Panc1 (cell line): ENCODE measurements at places on chromosomes 1 and 21. TPM values are rescaled to one million over a fixed set of nuclear protein-coding genes. Genes with fewer than 3 reads are reported as not detected.

DNA sequence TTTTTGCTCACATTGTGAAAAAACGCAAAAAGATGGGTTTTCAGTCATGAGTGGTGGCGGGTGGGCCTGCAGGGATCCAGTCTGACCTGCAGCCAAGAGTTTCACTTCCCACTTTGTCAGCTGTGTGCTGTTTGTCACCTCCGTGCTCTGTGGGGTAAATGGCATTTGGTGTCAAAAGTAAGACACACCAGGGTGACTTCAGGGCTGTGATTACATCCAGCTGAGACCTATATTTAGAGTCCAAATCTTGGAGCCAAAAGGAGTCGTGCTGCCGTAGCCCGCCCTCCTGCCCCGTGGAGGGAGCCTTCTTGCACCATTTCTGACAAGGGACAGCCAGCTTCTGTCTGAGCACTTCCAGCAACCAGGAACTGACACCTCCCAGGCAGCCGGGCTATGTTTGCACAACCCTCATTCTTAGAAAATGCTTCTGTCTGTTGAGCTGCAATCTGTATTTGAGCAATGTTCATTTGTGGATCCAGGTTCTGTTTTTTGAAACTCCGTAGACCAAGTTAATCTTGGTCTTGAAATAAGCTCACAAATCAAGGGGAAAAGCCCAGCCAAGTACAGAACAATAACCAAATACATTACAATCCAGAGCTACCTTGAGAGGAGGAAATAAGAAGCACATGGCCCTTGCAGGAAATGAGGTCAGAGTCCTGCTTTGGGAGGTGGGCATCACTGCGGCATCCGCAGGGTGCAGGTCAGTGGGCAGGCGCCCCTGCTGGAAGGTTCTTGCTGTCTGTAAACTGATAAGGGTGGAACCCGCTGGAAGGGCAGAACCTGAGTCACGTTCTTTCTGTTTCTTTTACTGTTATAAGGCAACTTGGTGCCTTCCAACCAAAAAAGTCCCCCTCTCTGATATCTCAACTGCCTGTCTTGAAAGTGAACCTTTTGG lies 14.4 kb downstream of the ABCG1 start:
- no peak for DNase-seq
- no peaks in the 10 kb centered on the region for H3K36me3 ChIP-seq
- no peak overlapping the region for H3K27ac ChIP-seq
- H3K4me1 ChIP-seq = peaks cover 15% of the 10 kb centered on the region
- no peaks in the 10 kb centered on the region for H3K27me3 ChIP-seq
- H3K4me3 ChIP-seq = no peak overlapping the region

COL24A1 gene
- 0.08 TPM for total RNA-seq

GRCh38 chr1:167714098-167714438 lies 7.7 kb upstream of the MPZL1 start:
- peak overlapping the region; percentile 92 for H3K27ac ChIP-seq
- no peaks in the 10 kb centered on the region for H3K36me3 ChIP-seq
- DNase-seq = no peak
- H3K4me3 ChIP-seq = peak overlapping the region; percentile 94
- peaks cover 6% of the 10 kb centered on the region; the same call in 1 of the 2 replicates for H3K4me1 ChIP-seq

DNA sequence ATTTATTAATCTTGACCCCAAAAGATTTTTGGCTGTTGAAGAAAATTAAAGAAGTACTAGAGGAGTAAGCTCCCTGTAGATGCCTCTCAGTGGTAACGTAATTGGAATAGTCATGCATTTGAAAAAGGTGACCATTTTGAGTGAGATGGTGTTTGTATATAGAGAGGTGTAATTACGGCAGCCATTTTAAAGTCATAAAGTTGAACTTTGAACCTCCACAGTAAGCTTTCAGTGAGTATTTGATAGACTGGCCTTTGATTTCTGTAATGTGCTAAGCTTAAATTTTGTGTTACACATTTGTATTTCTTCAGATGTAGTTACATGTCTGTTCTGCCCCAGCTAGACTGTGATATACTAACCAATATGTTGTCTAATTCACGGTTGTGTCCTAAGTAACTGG lies 21.5 kb upstream of the TMCO2 start:
- no peak for DNase-seq
- no peaks in the 10 kb centered on the region for H3K27me3 ChIP-seq
- no peak overlapping the region for H3K4me3 ChIP-seq

SNX7 gene
- 37.4 TPM for total RNA-seq

GRCh38 chr1:209652121-209652735 lies at the start of gene LAMB3:
TSS of gene LAMB3 (minus strand) at chr1:209652425. CDS start at chr1:209650944, 1,481 bp downstream.
- H3K27me3 ChIP-seq = no peaks in the 10 kb centered on the region
- no peak within 1 kb of the TSS for H3K27ac ChIP-seq
- DNase-seq = no peak
- no peak within 1 kb of the TSS for H3K4me3 ChIP-seq

PLEKHG5 gene
- total RNA-seq = 6.8 TPM

DNA sequence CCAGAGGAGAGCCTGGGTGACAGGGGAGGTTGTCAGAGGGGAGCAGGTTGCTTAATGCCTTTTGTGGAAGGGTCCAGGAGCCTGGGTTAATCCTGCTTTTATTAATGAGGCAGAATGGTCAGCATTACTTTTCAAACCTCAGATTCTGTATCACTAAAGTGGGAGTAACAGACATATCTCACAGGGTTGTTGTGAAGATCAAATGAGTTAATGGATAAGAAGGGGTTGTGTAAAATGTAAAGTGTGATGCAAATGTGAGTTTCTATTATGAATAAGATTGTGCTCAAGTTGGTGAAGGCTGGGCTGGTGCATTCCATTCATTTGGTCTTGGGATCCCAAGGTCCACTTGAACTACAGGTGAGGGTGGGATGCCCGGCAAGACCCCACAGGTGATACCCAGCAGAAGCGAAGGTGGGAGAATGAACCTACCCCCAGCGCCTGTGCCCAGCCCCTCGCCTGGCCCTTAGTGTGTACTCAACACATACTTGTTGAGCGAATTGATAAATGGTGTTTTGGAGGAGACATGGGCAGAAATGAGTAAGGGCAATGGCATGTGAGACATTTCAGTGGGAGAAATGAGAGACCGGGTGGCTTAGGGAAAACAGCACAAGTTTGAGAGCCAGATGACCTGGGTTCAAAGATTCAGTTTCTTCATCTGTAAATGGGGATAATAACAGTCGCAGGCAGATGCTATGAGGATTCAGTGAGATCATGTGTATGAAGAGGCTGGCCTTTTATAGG lies 6.2 kb downstream of the SLC26A9 start:
- no peak for DNase-seq
- H3K36me3 ChIP-seq = no peaks in the 10 kb centered on the region
- H3K4me3 ChIP-seq = no peak overlapping the region
- H3K27me3 ChIP-seq = peaks cover 3% of the 10 kb centered on the region
- no peak overlapping the region for H3K27ac ChIP-seq

CHIA gene
- total RNA-seq = not detected

GRCh38 chr1:220775240-220775853 lies 11.4 kb upstream of the MTARC1 start:
- no peaks in the 10 kb centered on the region for H3K27me3 ChIP-seq
- H3K4me3 ChIP-seq = no peak overlapping the region
- H3K4me1 ChIP-seq = no peaks in the 10 kb centered on the region
- no peak overlapping the region for H3K27ac ChIP-seq

DNA sequence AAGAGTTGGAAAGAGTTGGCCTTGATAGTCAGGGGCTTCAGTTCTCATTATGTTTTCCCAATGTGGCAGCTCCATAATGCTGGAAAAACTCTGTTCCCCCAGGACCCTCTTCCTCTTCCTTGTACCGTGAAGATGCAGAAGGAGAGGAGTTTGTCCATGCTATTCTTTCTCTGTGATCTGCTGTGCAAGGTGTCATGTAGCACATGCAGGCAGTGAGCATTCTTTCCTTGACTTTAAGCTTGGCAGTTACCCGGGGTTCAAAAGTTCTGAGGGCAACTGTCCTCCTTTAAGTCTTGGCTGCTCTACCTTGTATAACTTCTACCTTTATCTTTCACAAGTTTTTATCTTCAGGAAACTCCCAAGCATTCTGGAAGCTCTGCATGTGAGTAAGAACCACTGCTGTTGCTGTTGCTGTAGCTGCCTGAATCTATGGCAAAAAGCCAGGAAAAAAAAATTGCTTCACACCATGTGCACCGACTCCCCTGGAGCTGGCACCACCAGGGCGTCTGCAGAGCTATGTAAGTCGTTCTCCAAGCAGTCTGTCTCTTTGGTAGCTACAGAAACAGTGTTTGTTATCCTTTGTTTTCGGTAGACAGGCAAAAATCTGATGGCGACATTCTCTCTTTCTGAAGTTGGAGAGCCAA lies 42.7 kb upstream of the SLC16A1 start:
- H3K36me3 ChIP-seq = no peaks in the 10 kb centered on the region
- DNase-seq = no peak
- H3K27ac ChIP-seq = no peak overlapping the region
- H3K27me3 ChIP-seq = no peaks in the 10 kb centered on the region
- H3K4me1 ChIP-seq = no peaks in the 10 kb centered on the region

- no peaks in the 10 kb centered on the region for H3K36me3 ChIP-seq
- peak overlapping the region; percentile 61; the same call in 1 of the 2 replicates for H3K27ac ChIP-seq
- H3K27me3 ChIP-seq = no peaks in the 10 kb centered on the region
Observed at GRCh38 chr1:218478336-218478735, 133.2 kb downstream of the TGFB2 start.

CADM3 gene
- 0.28 TPM for total RNA-seq

SLC25A24 gene
- 31.8 TPM for total RNA-seq

DNA sequence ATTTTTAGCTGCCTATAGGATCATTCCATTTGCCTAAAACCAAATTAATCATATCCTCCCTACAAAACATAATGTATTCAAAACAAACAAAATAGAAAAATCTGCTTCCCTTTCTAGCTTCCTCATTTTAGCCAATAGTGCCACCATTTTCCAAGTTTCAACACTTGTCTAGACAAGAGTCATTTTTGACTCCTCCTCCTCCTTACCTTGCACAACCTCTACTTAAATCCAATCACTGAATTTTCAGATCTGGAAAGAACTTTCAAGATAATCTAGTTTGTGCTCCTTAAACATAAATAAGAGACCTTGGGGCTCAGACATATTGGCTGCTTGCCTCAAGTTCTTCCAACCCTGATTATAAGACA lies 7.4 kb downstream of the STX6 start:
- no peak for DNase-seq
- H3K36me3 ChIP-seq = no peaks in the 10 kb centered on the region
- H3K27ac ChIP-seq = no peak overlapping the region
- H3K4me3 ChIP-seq = no peak overlapping the region

DNA sequence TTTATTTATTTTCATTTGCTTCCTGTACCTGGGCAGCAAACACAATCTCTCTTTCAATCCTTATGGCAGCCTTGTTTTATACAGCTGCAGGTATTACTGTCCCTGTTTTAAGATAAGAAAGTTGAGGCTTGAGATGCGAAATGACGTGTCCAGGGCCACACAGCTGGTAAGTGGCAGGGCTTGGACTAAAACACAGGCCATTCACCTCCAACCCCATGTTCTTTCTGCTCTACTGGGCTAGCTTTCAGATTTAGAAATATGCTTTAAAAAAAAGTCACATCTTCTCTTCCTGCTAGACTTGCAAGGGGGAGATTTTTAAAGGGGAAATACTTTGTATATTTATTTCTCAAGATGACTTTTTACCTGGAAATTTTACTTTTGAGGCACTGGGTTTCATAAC lies 62.8 kb downstream of the CNST start:
- no peaks in the 10 kb centered on the region for H3K4me1 ChIP-seq
- H3K36me3 ChIP-seq = no peaks in the 10 kb centered on the region; the same call in 1 of the 2 replicates
- H3K4me3 ChIP-seq = no peak overlapping the region

CDC42SE1 gene
- 81.2 TPM for total RNA-seq

- DNase-seq = no peak
- no peak overlapping the region for H3K4me3 ChIP-seq
- no peaks in the 10 kb centered on the region for H3K4me1 ChIP-seq
- no peaks in the 10 kb centered on the region for H3K36me3 ChIP-seq
- H3K27ac ChIP-seq = no peak overlapping the region
- peaks cover 33% of the 10 kb centered on the region for H3K27me3 ChIP-seq
Observed at GRCh38 chr1:17915511-17916197, 160.5 kb downstream of the ACTL8 start.

CELSR2 gene
- 4.1 TPM for total RNA-seq

GRCh38 chr1:154663471-154664060 lies 55.6 kb upstream of the ADAR start:
- H3K27me3 ChIP-seq = peaks cover 7% of the 10 kb centered on the region; the same call in 1 of the 2 replicates
- H3K4me3 ChIP-seq = no peak overlapping the region
- no peaks in the 10 kb centered on the region for H3K4me1 ChIP-seq
- no peaks in the 10 kb centered on the region for H3K36me3 ChIP-seq

LENEP gene
- total RNA-seq = 0.67 TPM

GRCh38 chr1:246930830-246931548 lies 759 bp downstream of the AHCTF1 start:
- H3K36me3 ChIP-seq = peaks cover 5% of the 10 kb centered on the region
- no peak for DNase-seq
- H3K4me1 ChIP-seq = peaks cover 8% of the 10 kb centered on the region; the same call in 1 of the 2 replicates
- H3K27me3 ChIP-seq = no peaks in the 10 kb centered on the region
- peak overlapping the region; percentile 93 for H3K27ac ChIP-seq

DNA sequence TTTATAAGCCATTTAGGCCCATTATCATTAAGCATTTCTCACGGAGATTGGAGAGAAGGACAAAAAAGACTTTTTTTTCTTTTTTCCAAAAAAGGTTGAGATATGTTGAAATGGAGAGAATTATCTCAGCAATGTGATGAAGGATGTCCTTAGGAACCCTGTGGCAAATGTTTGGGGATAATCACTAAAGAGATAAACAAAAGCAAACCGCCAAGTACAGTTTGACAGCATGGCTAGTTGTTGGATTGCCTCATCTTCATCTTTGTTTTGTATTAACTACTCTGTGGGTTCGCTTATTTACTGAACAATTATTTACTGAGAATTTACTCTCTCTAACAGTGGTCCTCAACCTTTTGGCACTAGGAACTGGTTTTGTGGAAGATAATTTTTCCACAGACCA lies 97.4 kb upstream of the HP1BP3 start:
- no peak overlapping the region for H3K4me3 ChIP-seq
- H3K27ac ChIP-seq = no peak overlapping the region
- H3K4me1 ChIP-seq = no peaks in the 10 kb centered on the region; the same call in 1 of the 2 replicates
- H3K36me3 ChIP-seq = peaks cover 14% of the 10 kb centered on the region
- H3K27me3 ChIP-seq = no peaks in the 10 kb centered on the region
- DNase-seq = no peak

DNA sequence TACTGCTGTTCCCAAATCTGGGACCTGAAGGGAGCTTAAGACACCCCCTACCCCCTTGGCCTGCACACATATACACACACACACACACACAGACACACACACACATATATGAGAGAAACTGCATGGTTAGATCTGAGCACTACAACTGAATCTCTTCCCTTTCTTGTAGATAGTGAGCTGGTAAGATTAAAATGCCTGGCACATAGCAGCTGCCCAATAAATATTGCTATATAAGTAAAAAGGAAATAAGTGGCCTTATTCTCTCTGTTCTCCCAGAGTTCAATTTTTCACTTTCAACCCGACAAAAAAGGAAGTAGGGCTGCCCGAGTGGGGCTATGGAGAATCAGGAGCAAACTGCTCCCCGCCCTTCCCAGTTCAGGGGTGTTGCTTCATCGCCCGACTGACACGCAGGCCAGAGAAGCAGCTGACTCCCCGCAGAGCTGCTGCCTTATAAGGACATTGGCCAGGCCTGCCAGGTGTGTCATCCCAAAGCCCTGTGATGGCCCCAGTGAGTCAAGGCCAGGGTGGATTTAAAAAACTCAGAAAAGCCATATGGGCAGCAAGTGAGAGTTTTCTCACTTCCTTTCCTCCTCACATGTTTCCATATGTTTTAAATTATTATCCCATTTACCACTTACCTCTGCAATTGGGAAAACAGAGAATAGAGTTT lies 106.5 kb upstream of the SLC44A3 start:
- H3K27me3 ChIP-seq = no peaks in the 10 kb centered on the region
- no peak overlapping the region for H3K4me3 ChIP-seq
- no peaks in the 10 kb centered on the region for H3K4me1 ChIP-seq
- no peak for DNase-seq
- no peaks in the 10 kb centered on the region for H3K36me3 ChIP-seq
